ENCODE measurements at places on chromosomes 7 and 10. TPM values are rescaled to one million over a fixed set of nuclear protein-coding genes. Genes with fewer than 3 reads are reported as not detected.

The CNOT4 gene
- 14.9 TPM for total RNA-seq

The OGDHL gene
- total RNA-seq = under 0.01 TPM

The PDCD11 gene
- total RNA-seq = 34.0 TPM

The CPED1 gene
- 196 TPM for total RNA-seq

The AKR1C4 gene
- total RNA-seq = not detected

The ELFN1 gene
- 0.51 TPM for total RNA-seq

The SPDYE8 gene
- total RNA-seq = not detected

The FGL2 gene
- total RNA-seq = 97.6 TPM

The PTPRZ1 gene
- not detected for total RNA-seq

The DDC gene
- not detected for total RNA-seq

The LIPF gene
- not detected for total RNA-seq

The LRRD1 gene
- 0.17 TPM for total RNA-seq

The CUBN gene
- 1.3 TPM for total RNA-seq

The NANOS1 gene
- total RNA-seq = 1.2 TPM

The SLC26A5 gene
- not detected for total RNA-seq

The ANKRD30A gene
- total RNA-seq = not detected
